Coronary artery (tissue), 2 donors: ENCODE measurements at places on chromosomes 2 and 18.

DNA sequence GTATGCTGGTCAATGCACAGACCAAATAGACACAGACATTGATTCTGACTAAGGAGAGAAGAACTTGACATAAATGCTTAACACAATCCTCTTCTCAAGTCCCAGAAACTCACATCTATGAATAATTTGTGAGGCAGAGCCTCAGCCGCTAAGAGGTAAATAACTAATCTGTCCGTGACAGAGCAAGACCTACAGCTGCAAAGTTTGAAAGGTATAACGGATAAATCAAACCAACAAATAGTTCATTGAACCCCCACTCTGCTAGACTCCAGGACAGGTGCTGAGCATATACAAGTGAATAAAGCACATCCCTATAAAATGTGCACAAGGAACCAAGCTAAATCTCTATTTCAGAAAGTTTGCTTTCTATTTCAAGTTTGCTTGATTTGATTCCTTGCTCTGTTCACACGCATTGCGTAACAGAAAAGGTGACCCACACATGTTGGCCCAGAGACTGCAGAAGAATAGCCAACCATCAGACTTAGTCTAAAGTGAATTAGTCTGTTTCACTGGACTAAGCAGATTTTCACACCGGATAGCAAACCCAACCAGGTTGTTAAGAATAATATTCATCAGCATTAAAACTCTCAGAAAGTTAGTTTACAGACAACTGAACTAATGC is 51.7 kb downstream of the NCKAP5 start:
- no peak for DNase-seq

DNA sequence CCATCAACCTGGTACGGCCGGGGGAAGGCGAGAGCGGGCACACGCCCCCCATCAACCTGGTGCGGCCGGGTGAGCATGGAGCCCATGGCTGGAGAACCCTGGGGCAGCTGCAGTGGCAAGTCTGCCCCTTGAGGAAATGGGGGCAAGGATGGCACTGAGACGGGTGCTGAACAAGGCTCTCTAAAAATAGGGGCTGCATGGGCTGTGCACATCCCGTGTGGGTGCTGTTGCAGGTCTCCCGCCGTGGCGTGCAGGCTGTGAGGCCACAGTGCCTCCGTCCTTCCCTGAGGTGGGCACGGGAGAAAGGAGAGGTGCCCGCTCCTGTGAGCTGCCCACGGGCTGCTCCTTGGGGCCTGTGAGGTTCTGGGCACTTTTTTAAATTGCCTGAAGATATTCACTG is 99.2 kb downstream of the NFATC1 start:
- DNase-seq, result no peak

GRCh38 chr18:11002796-11003195 is 146.6 kb downstream of the PIEZO2 start:
- no peak for DNase-seq

- DNase-seq, result no peak
Observed at GRCh38 chr2:207338220-207338607, 172.5 kb upstream of the KLF7 start.

DNA sequence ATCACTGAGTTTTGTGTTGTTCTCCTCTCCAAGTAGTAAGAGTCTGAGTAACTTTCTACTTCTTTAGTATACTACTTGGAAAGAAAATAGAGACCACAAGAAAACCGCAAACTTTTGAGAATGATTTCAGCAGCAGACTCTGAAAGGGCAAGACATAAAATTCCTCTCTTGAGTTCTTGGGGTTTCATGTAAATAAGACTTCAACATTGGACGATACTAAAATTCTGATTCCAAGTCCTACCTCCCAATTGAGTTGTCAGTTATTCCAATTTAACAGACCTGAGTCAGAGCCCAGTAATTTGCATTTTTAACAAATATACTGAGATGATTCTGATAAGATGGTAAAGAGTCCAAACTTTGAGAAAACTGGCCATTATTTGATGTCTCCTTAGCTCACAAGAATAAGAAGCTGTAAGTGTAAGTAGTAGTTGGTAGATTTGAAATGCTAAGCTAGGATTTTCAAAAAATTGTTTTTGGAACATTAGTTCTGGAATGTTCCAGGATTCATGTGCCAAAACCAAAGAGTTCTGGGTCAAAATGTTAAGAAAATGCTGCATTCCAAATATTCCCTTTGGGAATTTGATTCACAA is 261.6 kb upstream of the SPOPL start:
- no peak for DNase-seq

DNA sequence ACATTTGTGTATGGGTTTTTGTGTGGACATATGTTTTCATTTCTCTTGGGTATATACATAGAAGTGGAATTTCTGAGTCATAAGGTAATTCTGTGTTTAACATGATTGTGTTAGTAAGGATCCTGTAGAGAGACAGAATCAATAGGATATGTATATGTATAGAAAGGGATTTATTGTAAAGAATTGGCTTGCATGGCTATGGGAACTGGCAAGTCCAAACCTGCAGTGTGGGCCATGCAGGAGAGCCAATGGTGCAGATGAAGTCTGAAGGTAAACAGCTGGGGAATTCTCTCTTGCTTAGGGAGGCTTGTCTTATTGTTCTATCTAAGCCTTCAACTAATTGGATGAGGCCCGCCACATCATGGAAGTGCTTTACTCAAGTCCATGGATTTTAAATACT is 39.2 kb upstream of the IL1R2 start:
- no peak for DNase-seq
